ENCODE measurements at places on chromosomes 16 and 17.

DNA sequence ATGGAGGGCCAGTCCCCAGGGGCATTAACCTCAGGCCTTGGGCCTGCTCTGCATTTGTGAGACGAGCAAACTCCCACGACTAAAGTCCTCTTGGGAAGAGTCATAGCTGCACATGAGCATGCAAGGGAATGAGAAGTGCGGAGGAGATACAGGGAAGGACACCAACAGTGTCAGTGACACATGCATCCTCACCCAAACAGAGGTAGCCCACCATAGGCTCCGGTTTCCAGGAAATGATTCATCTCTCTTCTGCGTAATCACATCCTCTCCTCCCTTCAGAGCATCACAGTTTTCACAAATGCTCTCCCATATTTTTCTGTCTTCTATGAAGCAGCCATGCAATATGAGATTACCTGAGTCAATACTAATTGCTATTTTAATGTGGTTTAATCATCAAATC, 725.7 kb upstream of the GOT2 start:
- ATAC-seq, result no peak

DNA sequence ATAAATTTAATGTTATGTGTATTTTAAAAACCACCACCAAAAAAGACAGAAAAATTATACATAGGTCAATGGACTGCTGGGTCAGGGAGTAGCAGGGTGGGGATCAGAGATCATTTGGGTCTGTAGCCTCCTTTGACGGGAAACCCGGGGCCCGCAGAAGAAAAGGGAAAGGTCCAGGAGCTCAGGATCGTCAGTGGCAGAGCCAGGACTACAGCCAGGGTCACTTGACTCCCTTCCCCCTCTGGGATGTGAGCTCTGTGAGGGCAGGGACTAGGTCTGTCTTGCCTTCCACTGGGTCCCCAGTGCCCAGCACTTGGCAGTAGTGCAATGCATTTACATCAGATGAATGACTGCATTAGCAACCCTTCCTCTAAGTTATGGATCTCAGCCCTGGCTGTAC, 62.1 kb downstream of the TOM1L2 start:
- no peak for ATAC-seq

DNA sequence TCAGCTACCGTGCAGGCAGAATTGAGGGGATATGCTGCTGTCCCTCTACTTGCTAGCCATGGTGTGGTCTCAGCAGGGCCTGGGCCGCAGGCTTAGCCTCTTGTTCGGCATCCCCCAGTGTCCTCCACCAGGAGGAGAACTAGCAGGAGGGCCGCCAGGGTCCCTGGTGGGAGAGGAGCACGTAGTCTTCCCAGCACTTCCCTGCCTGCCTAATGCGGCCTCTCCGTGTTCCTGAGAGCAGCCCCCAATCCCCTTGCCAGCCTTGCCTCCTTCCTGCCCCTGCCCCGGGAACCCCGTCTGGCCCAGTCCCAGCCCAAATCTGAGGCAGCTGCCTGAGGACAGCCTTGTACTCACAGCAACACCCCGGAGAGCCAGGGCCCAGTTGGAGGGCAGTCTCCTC, 38.1 kb downstream of the PLD6 start:
- ATAC-seq, result no peak

GRCh38 chr16:52747088-52747595, 200.2 kb upstream of the TOX3 start:
- no peak for ATAC-seq

DNA sequence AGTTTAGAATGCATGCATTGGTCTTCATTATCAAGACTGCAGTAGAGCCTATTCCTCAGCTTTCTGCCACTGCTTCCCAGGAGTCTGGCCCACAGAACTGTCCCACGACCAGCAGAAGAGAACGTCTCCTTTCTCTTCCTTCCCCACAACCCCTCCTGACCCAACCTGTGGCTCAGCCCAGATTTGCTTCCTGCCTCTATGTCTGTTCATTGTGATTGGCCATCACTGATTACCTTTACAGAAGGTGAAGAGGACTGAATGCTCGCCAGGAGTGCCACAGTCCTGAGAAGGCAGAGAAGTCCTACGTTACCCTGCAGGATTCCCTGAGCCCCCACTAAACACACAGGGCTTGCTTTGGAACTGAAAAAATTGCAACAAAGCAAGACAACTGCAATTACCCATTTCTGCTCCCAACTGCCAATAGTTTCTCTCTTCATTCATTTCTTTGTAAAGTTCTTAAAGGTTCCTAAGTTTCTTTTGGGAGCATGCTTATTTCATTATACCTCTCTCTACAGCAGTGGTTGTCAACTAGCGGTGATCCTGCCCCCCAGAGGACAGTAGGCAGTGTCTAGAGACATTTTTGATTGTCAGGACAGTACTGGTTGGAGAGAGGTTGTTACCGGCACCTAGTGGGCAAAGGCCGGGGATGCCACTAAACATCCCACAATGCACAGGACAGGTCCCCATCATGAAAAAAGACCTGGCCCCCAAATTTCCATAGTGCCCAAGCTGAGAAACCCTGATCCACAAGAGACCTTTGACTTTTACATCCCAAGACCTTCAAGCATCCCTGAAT, 4.5 kb upstream of the NAT9 start:
- ATAC-seq, result no peak

DNA sequence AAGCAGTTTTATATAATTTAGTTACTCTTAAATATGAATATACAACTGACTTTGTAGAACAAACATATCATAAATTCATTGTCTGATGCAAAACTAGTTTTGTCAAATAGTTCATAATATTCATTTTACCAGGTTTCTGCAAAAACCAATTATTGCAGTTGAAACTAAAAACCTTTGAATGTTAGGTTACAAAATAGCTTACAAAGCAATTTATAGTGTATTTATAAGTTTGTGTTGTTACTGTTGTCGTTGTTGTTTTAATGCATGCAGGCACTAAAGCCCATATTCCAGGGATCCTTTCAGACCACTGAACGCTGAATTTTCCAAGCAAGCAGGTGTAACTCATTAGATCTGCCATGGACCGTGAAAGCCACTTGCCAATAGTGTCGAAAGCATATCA, 427.6 kb downstream of the ZFHX3 start:
- ATAC-seq, result no peak

Data from activated CD4-positive, CD25-positive, alpha-beta regulatory T cell treated with anti-CD3 and anti-CD28 coated beads, Interleukin-2, amount 50 U/mL, for 24 hours (primary cell).